NCI-H2029 treated with DMSO at 0.1 percent for 48 hours (cell line): ENCODE measurements at places on chromosomes 2 and 18.

DNA sequence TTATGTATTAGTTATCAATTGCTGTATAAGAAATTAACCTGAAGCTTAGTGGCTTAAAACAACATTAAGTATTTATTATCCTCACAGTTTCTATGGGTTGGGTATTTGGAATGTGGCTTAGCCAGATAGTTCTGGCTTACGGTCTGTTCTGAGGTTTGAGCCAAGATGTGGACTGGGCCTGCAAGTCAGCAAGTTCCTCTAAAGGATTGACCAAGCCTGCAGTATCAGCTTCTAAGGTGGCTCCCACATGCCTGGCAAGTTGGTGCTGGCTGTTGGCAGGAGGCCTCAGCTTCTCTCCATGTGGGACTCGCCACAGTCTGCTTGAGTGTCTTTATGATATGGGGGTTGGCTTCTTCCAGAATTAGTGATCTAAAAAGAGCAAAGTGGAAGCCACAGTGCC is 45.0 kb upstream of the TCF4 start:
- DNase-seq = no peak

DNA sequence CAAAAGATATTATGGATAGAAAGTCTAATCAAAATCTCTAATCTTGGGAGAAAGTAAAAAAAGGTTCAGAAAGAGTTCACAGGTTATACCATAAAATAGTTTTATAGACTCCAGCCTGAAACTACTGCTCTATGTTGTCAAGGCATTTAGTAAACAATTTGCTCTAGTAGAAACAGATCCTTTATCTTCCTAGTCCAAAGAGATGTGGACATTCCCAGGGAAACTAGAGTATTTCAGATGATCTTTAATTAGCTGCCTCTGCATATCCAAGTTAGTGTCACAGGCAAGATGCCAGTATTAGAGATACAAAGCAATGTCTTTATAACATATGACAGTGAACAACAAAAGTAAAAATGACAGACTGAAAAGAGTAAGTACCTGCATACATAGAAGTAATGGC is 708.6 kb downstream of the CCDC85A start:
- no peak for DNase-seq

DNA sequence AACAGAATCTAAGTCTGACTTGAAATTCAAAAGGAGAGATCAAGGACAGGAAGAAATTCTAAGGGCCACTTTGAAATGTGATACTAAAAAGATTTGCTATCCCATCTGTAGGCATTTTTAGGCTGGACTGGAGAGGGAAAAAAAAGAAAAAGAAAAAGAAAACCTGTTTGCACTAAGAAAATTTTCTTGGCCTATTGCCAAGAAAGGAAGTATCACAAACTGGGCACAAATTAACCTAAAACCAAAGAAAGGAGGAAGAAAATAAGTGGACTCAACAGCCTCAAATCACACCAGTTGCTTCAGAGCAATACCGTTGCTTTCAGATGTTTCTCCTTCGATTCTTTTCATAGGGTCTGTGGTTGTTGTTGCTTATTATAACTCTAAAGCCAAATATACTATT is 287.9 kb upstream of the VRK2 start:
- DNase-seq = no peak

GRCh38 chr2:191479680-191480023 is 198.3 kb upstream of the NABP1 start:
- no peak for DNase-seq

GRCh38 chr2:22826703-22827102 is 558.3 kb upstream of the KLHL29 start:
- no peak for DNase-seq

GRCh38 chr2:214593727-214594126 is 182.9 kb downstream of the VWC2L start:
- DNase-seq = no peak

DNA sequence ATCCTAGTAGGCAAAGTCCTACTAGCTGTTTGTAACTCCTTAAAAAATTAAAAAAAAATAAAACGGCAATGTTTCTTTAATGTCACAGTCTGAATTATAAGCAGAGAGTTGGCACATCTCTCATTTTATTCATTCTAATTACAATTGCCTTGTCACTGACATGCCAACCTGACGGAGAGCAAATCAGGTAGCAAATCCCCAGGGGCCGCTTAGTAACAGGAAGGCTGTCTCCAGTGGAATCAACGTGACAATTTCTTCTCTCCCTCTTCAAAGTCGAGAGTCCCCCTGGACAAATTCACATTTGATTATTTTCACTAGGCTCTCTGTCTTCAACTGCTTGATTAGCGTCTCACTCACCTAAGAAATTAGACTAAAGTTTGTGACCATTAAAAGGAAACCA is 1598.9 kb upstream of the PIK3C3 start:
- no peak for DNase-seq

DNA sequence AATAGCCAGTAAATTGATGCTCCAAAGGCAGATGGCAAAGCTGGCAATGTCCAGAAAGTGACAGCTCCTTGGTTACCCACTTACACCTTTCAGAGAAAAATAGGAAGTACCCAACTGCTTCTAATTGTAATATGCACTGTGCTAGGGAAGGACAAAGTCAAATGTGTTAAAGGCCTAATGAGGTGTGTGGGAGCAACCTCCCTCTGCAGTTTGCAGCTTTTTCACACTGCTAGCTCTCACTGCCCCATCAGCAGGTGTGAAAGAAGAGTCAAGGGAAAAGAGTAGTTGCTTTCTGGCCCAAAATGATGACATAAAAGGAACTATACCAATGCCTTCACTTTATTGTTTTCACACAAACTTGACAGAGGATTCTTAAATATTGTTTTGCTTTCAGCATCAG is 284.1 kb upstream of the SETBP1 start:
- DNase-seq = no peak

DNA sequence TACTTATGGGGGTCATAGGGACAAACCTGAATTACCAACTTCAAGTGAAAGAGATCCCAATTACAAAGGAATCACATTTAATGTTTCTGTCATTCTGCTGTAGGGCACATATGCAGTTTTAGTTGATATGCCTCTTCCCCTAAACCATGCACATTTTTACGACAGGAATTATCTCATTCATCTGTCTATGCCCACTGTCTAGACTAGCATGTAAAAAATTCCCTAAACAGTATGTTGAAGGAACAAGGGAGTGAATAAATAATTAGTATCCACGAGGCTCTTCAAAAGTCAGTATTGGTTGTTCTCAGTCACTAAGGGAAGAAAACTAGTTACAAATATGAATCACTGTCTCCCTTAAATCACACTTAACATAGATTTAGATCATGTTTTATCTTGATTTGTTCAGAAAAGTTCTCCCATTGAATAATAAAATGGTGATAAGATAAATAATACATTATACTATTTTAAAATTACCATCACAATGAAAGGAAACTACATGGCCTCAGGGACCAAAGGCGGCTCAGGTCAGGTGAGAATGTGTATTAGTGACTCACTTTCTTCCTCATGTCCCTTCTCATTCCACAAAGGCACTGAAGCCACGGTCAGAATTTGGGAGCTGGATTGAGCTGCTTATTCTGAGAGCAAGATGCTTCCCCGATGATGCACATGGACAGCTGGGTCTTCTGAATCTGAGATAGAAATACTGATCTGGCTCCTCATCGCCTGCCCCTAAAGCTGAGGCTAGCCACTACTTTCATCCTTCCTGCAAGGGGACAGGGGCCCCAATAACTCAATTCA is 29.1 kb downstream of the DYM start:
- DNase-seq = no peak

GRCh38 chr2:235580426-235581157 is 86.7 kb downstream of the AGAP1 start:
- no peak for DNase-seq

DNA sequence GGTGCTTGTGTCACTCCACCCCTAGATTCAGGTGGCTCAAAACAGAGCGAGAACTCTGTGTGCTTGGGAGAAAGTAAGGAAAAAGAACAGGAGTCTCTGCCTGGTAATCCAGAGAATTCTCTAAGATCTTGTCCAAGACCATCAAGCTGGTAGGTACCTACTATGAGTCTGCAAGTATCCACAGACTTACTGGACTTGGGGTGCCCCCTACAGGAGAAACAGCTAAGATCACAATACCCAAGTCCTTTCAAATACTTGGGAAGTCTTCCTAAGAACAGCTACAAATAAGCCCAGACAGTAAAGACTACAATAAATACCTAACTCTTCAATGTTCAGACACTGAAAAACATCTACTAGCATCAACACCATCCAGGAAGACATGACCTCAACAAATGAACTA is 1143.6 kb upstream of the ACVR2A start:
- DNase-seq = no peak

DNA sequence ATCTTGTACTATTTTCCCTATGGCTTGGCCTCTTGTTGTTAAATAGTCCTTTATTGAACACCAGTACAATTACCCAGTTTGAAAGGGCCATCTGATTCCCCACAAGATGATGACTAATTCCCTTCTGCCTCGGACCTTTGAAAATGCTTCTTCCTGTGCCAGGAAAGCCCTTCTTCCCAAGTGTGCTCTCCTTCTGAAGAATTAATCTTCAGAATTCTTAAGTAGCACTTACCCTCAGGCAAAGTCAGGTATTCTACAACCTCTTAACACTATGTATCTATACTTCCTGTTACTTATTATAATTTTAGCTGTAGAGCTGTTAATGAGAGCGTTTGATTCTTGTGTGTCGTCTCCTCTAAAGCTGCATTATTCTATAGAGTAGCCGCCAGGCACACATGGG is 28.6 kb upstream of the MEX3C start:
- DNase-seq = no peak

- DNase-seq = no peak
Measured at GRCh38 chr18:7459851-7460770, 107.0 kb upstream of the PTPRM start.

DNA sequence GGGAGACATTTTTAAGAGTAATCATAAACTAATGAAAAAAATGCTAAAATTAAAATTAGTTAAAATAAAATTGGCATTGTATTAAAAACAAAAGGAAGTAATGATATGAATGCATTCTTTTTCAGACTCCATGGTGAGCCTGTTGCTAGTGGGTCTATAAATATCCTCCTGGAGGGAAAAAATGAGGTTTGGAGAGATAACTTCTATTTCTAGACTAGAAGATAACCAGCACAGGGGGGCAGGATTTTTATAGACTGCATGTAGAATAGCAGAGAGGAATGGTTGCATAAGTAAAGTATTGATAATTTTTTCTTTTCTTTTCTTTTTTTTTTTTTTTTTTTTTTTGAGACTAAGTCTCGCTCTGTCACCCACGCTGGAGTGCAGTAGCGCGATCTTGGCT is 835.8 kb upstream of the VRK2 start:
- no peak for DNase-seq

- no peak for DNase-seq
Measured at GRCh38 chr2:163723348-163723747, 12.5 kb downstream of the FIGN start.

DNA sequence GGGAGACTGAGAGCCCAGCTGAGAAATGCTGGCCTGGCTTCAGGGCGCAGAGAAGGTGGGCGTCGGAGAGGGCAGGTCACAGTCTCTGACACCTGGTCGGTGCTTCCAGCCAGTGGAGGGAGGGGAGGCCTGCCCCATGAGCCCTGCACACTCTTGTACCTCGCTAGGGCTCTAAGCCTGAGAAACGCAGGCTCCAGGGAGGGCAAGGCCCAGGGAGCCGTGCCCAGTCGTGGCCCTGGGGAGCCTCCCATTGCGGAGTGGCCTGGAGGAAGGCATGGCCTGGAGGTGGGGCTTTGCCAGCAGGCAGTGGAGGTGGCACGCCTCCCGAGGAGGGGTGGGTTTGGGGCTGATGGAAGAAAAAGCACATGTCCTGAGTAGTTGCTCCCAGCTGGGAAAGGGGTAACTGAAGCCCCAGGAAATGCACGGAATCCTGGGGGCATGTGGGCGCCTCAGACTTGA is 39.0 kb downstream of the MTERF4 start:
- DNase-seq = no peak

DNA sequence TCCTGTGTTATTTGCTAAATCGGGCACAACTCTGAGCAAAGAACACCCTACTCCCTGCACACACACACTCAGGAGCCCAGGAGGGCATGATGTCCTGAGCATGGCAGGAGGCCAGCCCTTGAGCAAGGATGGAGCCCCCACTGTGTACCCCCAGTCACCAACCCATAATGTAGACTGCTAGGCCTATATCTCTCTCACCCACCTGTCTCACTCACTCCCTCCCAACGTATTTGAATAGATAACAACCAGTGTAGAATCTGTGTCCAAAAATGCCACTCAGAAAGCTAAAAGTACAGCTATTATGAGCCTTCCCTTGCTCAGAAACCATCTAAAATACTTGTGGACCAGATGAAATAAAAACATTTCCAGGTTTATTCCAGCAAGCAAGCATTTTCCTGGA is 29.3 kb downstream of the MERTK start:
- no peak for DNase-seq

GRCh38 chr2:221478485-221478863 is 93.6 kb downstream of the EPHA4 start:
- no peak for DNase-seq

DNA sequence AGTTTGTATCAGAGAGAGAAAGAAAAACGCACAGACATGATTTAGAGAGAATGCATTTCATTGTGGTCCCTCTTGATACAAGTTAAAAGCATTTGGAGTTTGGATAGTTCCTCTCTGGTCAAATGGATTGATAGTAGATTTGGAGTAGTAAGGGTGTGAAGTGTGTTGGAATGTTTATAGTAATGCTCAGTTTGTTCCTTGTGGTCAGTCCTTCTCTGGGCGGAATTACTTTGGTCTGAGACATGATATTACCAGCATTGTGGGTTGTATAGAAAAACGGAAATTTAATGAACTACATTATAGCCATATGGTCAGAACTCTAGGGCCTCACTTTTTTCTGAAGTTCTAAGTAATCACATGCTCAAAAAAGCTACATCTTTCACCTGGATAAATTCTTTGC is 178.9 kb downstream of the AGAP1 start:
- DNase-seq = no peak

DNA sequence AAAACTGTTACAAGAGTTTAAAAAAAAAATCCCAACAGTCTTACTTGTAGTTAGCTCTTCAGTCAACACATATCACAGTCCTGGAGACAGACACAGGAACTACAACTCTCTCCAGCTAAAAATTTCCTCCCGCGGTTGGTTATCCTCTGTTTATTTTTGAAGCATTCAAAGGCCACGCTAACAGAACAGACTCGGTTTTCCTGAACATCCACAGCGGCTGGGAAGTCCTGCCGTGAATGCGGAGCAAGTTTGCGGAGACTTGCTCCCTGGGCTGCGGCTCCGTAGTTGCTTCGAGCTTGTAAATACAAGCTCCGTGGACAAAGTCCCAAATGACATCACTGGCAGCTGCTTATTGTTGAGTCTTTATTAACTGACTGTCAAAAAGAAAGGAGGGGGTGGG is at the start of gene NCKAP5:
Gene NCKAP5 (minus strand): TSS at position 292 of the 400 bp plus-strand sequence. CDS start 50,937 bp downstream, outside the sequence.
- no peak for DNase-seq

GRCh38 chr2:219140722-219141121 is 19.9 kb downstream of the NHEJ1 start:
- no peak for DNase-seq

- DNase-seq = no peak
Measured at GRCh38 chr2:16487686-16488085, 177.9 kb downstream of the CYRIA start.

DNA sequence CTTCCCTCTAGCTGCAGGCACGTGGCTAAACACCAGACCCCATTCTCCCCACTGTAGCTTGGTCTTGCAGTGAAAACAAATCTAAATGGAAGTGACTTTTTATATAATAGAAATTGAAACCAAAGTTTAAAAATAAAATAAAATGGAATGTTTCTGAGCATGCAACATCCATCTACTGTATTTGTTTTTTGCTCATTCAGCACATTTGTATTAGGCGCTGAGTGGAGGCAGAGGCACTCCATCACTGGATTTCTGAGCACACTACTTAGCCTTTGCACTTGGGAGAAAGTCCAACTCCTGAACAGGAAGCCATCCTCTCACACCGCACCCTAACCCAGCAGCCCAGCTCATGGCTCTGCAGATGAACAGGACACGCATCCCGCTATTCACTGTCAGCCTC is 37.8 kb upstream of the POU3F3 start:
- no peak for DNase-seq
